ENCODE measurements at places on chromosomes 4 and X.
A peak's percentile ranks its signal among the peaks of the same experiment; 100 is the strongest.

GRCh38 chrX:24428516-24428915 is 36.6 kb upstream of the PDK3 start:
- no peak for DNase-seq

DNA sequence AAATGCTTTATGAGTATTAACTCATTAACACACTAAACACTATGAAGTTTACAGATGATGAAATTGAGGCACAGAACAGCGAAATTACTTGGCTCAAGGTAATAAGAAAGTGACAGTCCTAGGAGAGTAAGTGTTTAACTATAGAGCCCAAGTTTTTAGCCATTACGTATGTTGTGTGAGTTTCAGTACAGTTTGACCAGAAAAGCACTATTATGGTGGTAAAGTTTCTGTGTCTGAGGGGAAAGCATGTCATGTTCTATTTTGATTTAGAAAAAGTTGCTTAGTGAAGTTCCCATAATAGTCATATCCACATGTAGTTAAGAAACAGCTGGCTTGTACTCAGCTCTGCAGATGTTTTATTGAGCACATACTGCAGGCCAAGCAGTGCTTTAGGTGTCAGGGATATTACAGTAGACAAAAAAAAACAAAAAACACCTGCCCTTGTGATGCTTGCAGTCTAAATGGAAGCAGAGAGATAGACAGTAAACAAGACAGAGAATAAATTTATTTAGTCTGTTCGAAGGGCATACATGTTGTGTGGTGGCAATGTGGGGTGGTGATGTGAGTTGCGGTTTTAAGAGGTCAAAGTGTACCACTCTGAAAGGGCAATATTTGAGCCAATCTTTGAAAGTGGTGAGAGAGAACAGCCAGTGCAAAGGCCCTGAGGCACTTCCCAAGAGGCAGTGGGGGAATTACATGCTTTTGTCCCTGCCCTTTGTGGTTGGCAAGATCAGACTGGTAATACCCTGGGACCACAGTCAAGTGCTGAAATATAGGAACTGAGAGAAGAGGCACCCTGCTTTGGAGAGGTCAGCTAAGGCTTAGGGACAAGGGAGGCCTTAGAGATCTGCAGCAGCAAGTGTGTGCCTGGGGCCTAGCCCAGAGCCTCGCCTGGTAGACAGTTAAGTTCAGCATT is 6.2 kb downstream of the TMEM131L start:
- DNase-seq: no peak

DNA sequence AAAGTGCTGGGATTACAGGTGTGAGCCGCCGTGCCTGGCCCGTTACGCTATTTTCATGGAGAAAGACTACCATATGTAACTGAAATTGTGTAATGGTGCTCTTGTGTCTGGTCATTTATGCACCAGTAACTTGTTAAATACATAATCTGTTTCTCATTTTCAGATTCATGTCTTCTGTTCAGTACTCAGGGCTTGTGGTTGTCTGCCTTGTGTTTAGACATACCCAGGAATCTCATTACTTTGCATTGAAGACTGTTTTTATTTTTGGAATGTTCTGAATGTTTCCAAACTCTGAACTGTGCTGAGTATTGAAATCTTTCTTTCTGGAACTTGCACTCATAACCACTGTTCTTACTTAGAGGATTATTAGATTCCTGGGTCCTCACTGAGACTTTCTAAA is 52.8 kb downstream of the PDLIM5 start:
- DNase-seq: peak; percentile 80

DNA sequence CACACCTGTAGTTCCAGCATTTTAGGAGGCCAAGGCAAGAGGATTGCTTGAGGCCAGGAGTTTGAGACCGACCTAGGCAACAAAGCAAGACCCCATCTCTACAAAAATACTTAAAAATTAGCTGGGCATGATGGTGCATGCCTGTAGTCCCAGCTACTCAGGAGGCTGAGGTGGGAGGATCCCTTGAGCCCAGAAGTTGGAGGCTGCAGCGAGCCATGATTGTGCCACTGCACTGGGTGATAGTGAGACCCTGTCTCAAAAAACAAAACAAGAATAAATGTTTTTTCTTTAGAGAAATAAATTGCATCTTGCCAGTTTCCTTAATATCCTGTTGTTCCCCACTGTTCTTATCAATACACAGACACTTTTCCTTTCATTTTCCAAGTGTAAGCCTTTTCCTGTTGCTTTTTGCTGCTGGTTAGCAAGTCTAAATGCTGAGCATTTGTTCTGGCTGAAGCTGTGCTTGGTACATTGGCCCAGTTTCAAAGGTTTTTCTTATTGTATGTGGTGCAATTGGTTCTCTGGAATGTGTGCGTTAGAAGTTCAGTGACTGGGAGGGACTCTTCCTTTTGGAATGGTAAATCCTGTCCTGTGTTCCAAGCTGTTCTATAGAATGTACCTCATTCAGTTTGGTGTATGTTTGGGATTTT is 98.2 kb downstream of the AFF1 start:
- DNase-seq: peak; percentile 71

DNA sequence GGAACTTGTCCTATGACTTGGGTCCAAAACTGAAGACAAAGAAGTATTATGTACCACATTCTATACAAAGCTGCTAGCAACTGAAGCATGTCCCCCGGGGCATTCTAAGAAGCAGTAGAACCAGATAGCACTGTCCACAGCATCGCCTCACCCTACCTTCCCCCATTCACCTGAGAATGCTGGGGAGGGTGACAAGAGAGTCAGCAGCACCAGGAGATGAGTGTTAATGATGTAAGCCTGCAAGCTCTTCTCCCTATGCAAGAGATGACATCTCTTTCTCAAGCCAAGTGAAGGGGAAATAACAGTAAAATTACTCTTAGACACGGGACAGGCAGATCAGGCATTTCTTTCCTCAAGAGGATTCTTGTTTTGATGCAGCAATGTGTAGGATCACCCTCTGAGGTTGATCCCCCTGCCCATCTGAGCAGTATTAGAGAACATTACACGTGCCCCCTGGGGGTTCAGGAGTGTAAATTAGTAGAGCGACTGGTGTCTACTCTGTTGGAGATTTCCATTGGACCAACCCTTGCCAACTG is 13.9 kb upstream of the TLR1 start:
- DNase-seq: no peak

DNA sequence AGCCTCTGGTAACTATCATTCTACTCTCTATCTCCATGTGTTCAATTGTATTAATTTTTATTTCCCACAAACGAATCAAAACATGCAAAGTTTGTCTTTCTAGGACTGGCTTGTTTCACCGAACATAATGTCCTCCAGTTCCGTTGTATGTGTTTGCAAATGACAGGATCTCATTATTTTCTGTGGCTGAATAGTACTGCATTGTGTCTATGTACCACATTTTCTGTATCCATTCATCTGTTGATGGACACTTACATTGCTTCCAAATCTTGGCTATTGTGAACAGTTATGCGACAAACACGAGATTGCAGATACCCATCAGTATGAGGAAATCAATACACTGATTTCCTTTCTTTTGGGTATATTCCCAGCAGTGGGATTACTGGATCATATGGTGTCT is 8.4 kb upstream of the LDOC1 start:
- DNase-seq: no peak

GRCh38 chr4:169239221-169239905 is 31.4 kb downstream of the SH3RF1 start:
- DNase-seq: no peak

DNA sequence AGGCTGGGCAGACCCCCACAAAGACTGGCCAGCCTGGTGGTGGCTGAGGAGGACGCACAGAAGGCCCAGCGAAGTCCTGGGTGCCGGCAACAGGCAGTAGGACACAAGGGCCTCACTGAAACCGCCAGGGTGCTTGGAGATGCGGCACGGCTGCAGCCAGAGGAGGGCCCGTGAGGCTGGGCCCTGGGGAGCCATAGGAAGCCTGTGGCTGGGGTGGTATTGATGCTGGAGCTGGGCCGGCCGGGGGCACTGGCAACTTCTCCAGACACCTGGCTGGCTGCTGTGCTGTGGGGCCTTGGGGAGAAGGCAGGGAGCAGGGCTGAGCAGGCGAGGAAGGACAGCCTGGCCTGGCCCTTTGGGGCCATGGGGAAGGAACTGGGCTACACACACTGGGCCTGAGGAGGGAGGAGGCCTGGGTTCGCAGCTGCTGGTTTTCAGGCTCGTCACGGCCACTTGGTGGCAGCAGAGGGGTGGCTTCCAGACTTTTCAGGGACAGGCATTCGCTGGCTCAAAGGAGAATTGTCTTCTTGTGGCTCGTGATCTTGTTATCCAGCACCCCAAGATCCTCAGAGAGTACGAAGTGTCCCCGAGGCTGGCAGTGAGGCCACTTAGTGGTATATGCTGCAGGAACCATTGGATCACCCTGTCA is 37.2 kb downstream of the ATP2B3 start:
- peak; percentile 78 for DNase-seq

GRCh38 chr4:11565899-11566298 is 137.2 kb upstream of the HS3ST1 start:
- no peak for DNase-seq

- peak; percentile 18 for DNase-seq
These were observed at the start of gene GALNTL6 for GRCh38 chr4:171812665-171813525. TSS of gene GALNTL6 (plus strand) at chr4:171813404.

GRCh38 chrX:132875650-132876522 is 82.5 kb downstream of the HS6ST2 start:
- no peak for DNase-seq

GRCh38 chr4:10129196-10130177 is 12.9 kb upstream of the WDR1 start:
- no peak for DNase-seq

DNA sequence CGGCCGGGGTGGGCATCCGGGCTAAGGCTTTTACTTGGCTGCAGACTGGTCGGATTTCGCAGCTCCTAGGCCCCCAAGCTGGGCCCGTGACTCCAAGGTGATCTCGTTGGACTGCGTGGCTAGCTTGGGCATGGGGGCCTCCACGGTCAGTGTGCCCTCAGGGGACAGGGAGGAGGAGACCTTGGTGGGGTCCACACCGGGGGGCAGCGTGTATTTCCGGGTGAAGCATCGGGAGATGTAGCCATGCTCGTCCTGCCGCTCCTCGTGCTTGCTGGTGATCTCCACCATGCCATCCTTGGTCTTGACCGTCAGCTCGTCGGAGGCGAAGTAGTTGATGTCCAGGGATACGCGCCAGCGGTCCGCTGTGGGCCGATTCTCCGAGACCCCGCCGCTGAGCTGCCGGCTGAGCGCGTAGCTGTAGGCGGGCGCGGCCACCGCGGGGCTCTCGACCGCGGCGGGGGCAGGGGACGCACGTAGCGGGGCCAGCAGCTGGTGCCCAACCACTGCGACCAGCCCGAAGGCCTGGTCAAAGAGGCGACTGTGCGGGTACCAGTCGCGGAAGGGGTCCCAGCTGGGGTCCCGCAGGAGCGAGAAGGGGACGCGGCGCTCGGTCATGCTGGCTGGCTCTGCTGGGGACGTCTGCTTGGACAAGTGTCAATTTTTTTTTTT is 881 bp upstream of the CACNA1F start:
- DNase-seq: no peak

DNA sequence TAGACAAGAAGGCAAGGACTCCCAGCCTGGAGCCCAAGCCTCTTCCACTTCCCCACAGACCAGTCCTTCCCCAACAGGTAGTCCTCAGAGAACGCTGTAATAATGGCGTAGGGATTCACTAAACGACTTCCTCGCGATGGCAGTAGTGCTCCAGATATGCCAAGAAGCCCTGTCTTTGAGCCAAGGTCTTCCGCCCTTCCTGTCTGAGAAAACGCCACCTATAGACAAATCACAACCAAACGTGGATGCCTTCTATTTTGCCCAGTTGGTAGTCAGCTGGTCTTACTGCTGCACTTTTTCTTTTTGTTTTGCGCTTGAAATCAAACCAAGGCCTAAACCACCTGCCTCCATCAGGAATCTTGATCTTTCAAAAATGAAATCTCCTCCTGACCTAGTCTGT is 203.3 kb downstream of the OR13H1 start:
- no peak for DNase-seq

DNA sequence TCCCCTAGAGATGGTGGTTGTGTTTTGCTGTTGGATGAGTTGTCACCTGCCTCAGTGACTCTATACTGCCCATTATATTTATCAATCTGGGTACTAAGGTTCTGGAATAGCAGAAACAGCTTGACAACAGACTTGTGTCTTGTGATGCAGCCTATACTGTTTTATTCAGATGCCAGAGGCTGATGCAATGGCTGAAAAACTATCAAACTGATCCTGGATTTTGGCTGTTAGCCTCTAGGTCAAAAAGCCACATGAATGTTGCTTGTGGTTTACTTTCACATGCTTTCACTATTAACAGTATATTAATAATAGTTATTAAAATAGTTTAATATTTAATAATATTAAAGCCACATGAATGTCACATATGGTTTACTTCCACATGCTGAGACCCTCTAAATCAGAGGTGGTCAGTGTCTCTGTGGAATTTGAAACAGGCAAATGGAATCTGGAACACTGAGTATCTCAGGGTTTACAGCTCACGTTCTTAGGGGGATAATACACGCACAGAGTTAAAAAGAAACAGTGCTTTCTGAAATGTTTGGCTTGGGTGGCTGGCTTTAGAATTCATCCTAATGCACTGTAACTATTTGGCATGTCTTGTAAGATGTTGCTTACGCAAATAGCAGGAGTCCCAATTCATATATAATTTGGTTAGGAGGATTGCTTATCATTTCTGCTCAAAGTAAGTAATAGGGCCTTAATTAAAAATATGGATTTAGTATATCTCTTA is 82.5 kb upstream of the LCORL start:
- no peak for DNase-seq

DNA sequence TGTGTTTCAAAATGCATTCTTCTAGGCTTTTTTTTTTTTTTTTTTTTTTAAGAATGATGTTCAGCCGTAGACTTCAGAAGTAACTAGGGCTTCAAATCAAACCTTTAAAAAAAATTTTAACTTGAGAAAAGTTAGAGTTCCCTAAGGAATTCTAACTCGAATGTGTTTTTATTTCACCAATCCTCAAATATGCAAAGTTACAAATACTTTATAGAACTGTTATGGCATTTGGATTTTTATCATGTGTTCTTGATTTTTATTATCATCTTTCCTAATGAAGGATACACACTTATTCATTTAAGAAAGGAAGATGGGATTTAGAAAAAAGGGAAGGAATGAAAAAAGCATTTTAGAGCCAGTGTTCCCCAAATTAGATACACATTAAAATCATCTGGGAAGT is 200.6 kb upstream of the LDB2 start:
- peak; percentile 7 for DNase-seq

DNA sequence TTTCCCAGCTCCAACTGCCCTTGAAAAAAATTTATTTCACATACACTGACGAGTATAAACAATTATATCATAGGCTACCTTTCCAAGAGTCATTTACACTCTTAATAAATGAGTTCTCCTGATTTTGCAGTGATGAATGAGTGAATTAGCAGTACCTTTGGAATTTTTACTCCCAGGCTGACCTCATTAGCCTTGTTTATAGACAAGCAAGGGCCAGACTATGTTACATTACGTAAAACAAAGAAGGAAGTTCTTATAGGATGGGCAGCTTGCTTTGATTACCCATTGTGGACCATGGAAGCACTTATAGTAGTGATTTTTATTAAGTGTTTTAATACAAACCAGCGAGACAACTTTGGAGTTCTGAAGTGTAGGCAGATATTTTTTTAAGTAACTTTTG is 112.9 kb upstream of the C1QTNF7 start:
- no peak for DNase-seq
